ENCODE measurements at places on chromosomes 6 and 20.

DNA sequence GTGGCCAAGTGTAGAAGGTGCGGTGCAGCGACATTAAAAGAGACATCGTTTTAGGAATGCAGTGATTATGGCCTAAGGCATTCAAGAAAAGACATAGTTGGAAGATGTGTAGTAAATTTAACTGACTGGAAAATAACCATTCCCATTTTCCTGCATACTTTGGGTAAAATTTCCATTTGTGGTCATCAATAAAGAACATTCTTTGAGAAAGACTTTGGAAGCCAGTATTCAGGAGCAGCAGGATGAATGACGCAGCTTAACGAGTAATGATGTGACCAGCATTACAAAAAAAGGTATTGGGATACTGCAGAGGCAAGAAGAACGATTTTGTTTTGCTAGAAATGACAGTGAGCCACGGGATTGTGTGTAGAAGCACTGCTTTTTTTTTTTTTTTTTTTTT, 7.0 kb upstream of the RWDD1 start:
- DNase-seq, result no peak

- no peak for DNase-seq
Measured at GRCh38 chr20:20173254-20173653, 120.9 kb downstream of the CFAP61 start.

DNA sequence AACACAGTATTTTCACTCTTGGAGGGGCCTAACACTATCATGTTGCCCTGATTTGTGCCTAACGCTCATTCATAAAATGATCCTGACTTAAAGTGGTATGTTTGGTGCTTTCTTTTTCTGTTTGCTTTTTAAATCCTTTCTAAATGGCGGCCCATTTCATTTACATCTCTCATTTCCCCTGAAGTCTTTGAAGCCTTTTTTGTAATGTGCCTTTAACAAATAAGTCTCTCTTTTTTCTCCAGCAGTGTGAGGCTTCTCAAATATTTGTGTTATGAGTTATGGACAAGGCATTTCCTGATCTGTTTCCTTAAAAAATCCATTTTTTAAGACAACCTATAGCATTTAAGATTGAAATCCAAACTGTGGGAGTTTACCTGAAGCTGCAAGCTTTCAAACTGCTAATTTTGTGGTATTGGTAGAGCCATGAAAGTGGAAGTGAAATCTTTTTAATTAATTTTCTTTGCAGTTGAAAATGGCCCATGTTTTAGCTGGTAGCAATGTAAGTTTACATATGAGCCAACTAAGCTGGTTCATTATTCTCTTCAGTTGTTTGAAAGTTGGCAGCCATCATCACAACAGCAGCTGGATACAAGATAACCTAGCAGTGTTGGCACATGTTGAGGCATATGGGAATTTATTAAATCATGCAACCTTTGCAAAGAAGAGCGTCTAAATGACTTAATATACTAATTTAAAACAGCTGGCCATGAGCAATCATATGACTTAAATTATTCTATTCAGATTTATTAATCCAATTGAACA, 469.7 kb downstream of the CDKAL1 start:
- DNase-seq, result no peak

DNA sequence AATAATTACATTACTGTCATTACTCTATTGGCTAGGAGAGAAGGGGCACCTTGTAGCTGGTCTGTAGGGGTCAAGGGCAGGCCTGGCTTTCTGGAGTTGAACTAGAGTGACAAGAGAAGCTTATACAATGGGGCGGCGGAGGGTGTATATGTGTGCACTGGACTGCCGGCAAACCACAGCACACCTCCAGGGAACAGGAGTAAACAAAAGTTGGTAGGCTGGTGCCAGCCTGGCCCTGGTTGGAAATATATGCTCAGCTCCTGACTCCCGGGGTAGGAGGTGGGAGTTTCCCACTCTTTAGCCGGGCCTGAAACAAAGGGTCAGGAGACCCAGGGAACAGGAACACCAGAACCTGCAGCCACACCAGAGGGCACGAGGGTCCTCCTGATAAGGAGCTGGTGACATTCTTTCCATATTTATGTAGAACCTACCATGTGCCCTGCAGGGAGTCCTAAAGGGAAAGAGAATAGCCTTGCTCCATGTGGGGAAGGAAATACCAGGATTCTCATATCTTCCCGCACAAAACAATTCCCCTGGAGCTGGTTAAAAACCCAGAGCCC, 5.1 kb downstream of the C6orf132 start:
- DNase-seq, result no peak

- DNase-seq, result peak; percentile 26
Measured at GRCh38 chr20:57451795-57452661, 60.8 kb downstream of the RBM38 start.

- no peak for DNase-seq
Measured at GRCh38 chr20:19991854-19992253, 25.3 kb upstream of the NAA20 start.

- no peak for DNase-seq
Measured at GRCh38 chr6:139685009-139685408, 310.6 kb upstream of the CITED2 start.

- peak; percentile 27 for DNase-seq
Measured at GRCh38 chr6:26232940-26233648, 131.9 kb upstream of the BTN3A2 start.

DNA sequence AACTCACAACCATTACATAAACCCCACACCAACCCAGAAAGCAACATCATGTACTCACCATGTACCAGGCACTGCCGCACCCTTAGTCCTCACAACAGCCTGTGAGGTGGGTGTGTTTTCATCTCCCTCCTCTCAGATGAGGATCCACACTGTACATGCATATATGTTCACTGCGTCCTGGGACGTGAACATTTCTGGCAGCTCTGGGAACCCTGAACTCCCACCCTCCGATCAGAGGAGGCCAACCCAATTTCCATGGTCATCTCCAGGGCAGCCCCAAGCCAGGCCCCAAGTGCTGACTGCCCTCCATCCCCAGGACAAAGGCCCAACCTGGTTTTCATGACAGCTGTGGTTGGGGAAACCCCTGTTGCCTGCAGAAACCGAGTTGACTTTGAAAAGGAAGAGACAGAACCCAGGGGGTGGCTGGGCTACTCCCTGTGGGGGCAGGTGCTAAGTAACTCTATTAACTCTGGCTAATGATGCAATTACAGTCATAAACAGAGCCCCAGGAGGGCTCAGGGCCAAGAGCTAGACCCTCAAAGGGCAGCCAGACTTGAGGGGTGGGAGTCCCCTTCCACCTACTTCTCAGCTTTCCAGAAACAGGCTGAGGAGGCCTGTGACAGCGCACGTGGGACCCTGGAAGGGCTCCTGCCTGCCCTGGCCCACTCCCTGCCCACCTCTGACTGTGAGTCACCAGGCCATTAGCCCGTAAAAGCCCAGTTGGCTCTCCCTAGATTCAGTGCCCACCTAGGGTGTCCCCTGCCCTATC, 2.6 kb downstream of the TFEB start:
- DNase-seq, result peak; percentile 82

DNA sequence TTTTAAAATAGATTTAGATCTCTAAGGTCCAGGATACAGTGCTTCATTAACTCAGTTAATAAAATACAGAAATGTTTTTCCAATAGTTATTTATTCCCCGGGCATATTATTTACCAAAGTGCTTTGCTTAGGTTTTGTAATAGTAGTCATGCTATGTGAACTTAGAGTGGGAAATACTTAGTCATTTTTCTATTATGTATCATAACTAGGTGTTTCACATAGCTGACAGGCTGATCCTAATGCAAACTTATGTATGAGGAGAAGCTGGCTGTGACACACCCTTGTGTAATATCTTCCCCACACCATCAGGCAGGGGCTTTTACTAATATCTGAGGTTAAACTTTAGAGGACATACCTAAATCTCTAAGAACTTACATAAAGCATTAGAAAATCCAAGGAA, 277.7 kb upstream of the RIMS1 start:
- no peak for DNase-seq

GRCh38 chr20:12592756-12593155, 416.0 kb upstream of the SPTLC3 start:
- no peak for DNase-seq

- no peak for DNase-seq
Measured at GRCh38 chr6:42375007-42375635, 76.6 kb downstream of the TRERF1 start.

DNA sequence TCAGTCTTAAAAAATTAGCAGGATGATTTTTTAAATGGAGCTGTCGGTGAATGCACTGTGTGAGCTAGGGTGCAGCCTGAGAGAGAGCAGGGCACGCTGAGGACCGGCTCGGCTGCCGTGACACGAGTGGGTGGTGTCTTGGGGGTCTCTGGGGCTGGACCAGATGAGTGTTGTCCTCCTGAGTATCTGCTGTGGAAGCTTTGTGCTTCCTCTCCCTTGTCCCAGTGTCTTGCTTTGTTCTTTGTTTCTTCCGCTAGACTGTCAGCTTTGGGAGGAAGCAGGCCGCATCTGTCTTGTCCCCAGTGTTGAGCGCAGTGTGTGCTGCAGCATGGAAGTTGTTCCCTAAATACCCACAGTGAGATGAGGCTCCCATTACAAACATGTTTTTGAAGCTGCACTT, 89.4 kb downstream of the RTN4IP1 start:
- no peak for DNase-seq

DNA sequence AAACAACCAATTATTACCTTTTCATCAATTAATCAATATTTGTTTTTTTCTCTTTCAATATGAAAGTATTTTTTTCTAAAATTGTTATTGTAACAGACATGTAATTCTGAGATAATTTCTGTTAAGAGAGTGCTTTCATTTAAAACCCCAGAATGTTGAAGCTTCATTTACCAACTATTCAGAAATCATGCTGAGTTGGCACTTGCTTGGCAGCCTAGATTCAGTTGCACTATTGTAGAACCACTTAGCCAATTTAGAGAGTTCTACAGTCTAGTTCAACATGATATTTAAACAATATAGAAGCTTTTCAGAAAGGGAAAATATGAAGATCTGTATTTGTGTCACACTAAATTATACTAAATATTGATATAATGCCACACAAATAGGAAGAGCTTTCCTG, 56.1 kb upstream of the NKAIN2 start:
- no peak for DNase-seq

- DNase-seq, result no peak
Measured at GRCh38 chr6:27662769-27663168, 189.9 kb upstream of the ZNF184 start.

DNA sequence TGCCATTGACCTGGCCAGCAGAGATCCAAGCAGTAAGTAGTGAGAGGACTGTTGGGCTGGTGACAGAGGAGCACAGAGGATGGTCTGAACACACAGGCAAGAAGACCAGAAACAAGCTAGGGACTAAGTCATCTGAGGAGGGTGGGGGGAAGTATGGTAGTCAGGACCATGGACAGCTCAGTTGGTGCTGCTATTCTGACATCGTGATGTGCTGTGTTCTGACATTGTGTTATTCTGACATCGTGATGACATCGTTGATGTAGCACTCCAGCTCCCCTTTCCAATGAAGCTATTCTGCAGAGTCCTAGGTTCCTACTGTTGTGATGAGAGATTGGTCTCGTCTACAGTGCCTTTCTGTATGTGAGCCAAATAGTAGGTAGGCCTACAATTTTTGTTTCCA, 28.7 kb downstream of the CFAP206 start:
- peak; percentile 45 for DNase-seq

GRCh38 chr6:53440336-53440945, 91.7 kb upstream of the ELOVL5 start:
- DNase-seq, result no peak

- no peak for DNase-seq
Measured at GRCh38 chr20:50186987-50187402, 3.6 kb upstream of the CEBPB start.

- no peak for DNase-seq
Measured at GRCh38 chr6:7726416-7727085, 652 bp downstream of the BMP6 start.

DNA sequence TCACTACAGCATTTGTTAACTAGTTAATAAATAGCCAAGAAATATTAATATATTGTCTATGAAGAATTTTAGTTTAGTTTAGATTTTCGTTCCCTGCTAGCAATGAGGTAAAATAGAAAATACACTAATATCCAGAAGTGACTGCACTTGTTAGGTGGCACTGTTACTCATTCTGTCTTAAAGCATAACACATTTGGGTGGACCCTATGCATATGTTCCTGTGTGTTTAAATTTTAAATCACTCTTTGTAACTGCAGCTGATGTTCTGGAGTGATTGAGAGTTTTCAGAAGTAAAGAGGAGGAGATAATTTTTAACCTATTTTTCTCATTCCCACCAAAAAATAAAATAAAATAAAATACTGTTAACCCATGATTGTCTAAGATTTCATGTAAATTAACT, 73.9 kb upstream of the SOX4 start:
- DNase-seq, result no peak

GRCh38 chr6:18102783-18103509, 19.5 kb downstream of the NHLRC1 start:
- no peak for DNase-seq

- no peak for DNase-seq
Measured at GRCh38 chr6:20306491-20306890, 94.2 kb upstream of the MBOAT1 start.

DNA sequence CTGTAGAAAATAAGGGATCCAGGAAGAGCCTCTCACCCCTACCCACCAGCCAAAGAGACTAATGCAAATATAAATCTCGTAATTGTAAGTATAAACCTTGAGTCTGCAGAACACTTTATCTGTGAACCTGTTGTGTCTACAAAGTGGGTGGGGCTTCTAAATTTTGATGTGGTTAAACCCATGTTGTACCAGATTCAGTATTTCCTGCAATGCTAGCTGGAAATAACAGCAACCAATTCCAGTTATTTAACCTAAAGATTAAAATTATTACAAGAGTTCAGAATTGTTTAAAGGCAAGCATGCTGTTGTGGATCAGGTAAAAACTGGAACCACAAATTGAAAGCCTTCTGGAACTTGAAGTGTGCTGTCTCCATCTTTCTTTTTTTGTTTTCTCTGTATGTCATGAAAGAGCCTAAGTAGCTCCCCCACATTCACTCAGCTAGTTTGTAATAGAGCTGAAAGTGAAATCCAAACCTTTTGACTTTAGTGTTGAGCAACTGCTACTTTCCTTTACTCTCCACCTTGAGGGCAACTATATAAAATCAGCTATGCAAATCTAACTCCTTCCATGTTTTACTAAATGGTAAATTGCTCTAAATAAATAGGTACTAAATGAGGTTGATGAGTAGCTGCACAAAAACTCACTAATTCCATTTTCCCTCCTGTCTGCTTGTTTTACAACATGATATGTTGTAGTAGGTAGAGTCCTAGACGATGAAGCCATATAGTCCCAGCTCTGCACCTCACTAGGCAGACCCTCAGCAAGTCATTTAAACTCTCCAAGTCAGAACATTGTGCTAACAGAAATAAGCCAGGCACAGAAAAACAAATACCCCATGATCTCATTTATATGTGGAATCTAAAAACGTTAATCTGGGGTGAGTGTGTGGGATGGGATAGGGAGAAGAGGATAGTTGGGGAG, 17.9 kb upstream of the THEMIS start:
- no peak for DNase-seq

DNA sequence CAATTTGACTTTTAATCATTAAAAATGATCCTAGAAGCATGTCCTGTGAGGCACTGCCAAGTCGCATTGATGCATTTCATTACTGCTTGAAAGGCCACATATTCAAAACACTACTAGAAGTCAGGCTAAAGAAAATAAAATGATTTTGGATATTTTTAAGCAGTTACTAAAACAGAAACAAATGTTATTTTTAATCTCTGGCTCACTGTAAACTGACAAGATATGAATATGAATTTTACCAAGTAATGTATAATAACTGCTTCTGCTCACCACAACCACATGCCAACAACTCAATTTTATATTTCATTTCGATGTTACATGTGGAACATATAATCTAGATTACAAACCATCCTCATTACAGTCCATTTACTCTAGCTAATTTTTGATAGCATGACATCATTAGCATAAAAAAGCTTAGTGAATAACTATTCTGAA, 90.6 kb downstream of the ATXN1 start:
- no peak for DNase-seq

GRCh38 chr20:57869291-57869950, 159.6 kb upstream of the PMEPA1 start:
- no peak for DNase-seq
